Activated CD4-positive, alpha-beta T cell treated with anti-CD3 and anti-CD28 coated beads, Interleukin-2, amount 50 U/mL, for 48 hours (primary cell): ENCODE measurements at places on chromosomes 2 and 18.

DNA sequence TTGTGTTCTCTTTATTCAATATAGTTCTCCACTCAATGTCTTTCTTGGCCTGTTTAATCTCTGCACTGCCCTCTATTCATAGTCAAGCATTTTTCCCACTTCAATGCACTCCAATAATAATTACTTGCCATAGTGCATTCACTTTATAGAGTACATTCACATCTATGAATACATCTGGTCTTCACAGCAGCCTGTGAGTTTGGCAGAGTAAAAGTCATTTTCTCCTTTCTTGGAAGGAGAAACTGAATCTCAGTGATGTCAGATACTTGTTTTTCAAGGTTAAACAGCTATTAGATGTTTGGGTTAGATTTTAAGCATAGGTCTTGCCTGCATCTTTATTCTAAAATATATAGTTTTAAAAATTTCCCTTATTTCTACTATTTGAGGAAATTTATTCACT is 373.2 kb downstream of the TRIB2 start:
- DNase-seq: no peak

DNA sequence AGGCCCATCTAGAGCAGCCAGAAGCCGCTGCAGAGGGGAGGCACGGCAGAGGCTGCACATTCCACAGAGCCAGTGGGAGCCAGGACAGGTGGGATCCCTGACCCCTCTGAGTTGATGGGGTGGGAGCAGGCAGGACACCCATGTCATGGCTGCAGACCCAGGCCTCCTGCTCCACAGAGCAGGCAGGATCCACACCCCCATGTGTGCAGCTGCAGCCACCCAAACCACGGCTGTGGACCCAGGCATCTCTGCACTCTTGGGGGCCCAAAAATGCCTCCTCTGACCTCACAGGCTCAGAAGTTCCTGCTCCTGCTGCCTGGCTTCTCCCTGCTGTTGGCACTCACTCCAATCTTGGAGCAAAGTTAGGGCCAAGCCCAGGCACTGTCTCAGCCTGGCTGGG is 112.3 kb upstream of the TMEM18 start:
- DNase-seq: no peak

DNA sequence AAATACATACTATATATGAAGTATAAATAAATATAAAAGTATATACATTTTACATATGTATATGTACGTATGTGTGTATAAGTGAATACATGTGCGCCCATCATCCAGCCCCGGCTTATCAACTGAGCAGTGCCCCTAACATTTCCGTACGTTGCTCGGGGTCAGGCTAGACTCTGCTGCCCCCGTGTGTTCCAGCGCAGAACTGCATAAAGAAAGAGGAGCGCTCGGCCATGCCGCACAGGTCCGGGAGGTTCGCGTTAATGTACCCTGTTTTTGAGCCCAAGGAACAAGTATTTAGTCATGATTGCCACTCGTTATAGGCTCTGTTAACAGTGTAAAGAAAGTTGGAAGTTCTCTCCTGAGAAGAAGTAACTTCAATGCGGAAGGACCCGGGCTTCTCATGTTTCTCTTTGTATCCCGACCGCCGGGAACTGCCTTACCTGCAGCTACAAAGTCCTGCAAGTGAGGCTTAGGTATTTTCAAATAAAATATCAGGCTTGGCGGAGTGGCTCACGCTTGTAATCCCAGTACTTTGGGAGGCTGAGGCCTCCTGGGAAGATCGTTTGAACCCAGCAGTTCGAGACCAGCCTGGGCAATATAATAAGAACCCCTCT is 55.7 kb downstream of the CD8B2 start:
- DNase-seq: peak; percentile 86

DNA sequence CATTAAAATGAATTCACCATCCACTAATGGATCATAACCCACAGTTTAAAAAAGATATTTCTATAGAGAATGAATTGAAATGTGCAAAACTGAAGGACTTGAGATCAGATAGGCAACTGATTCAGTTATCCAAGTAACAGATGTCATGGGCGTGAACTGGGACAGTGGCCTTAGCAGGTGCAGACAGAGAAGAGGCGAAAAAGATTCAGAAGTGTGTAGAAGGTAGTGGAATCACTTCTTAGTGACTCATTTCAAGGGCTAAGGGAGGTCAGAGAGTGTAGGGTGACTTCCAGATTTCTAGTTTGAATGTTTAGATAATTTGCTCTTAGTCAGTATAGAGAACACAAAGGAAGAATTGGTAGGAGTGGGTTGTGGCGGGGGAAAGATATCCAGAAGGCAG is 79.7 kb downstream of the EHBP1 start:
- DNase-seq: no peak

DNA sequence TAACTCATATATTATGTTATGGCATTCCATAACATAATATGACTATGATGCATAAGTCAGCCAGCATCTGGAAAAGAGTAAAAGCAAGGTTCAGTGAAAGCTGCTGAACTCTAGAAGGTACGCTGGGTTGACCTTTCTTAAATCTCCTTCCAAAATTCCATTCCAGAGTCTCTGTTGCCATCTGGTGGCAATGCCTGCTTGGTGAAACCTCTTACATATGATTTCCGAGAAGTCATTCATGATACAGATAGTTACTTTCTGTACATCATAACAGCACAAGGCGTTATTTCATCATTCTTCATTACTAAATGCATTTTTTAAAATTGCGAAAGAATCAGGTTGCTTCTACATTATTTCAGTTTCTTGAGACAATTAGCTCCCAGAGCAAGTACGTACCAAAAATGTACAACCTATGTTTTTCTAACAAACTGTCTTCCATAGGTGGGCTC is 7.0 kb upstream of the EPG5 start:
- peak; percentile 55 for DNase-seq

DNA sequence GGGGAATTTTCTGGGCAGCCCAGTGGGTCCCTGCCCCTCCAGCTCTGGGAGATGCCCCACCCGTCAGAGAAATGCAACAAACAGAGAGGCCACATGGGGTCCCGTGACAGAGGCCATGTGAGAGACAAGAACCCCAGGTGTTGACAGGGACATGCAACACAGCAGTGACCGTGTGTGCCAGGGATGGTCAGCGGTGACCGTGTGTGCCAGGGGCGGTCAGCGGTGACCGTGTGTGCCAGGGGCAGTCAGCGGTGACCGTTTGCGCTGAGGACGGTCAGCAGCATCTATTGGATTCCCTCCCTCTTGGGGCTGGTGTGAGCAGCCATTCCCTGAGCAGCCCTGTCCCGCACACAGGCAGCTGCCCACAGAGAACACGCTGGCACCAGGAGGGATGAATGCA is 146.6 kb upstream of the OTOS start:
- DNase-seq: no peak

- no peak for DNase-seq
Measured at GRCh38 chr18:500632-501405, at the start of gene COLEC12. Gene COLEC12, minus strand, starts transcription at chr18:500701. Its CDS starts 187 bp downstream, at chr18:500514.

- no peak for DNase-seq
Measured at GRCh38 chr2:207133458-207133819, 32.3 kb downstream of the KLF7 start.

- peak; percentile 68 for DNase-seq
Measured at GRCh38 chr2:85750587-85751575, 2.9 kb upstream of the ATOH8 start.

DNA sequence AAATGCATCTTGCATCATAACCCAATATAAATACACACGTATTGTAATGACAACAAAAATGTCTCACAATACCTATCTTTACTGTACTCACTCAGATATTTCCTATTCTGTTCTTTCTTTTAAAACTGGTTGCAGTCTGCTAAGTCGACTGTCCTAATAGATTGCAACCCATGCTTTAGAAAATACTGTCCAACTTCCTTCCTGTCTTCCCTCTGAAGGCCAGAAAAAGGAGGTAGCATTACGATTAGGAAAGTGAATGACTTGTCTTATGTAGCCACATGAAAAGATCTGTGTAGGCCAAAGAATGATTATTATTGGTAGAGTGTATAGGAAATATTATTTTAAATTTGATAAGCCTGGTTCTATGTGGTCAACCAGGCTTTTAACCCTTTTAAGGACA is 134.1 kb downstream of the FAM210A start:
- DNase-seq: no peak

DNA sequence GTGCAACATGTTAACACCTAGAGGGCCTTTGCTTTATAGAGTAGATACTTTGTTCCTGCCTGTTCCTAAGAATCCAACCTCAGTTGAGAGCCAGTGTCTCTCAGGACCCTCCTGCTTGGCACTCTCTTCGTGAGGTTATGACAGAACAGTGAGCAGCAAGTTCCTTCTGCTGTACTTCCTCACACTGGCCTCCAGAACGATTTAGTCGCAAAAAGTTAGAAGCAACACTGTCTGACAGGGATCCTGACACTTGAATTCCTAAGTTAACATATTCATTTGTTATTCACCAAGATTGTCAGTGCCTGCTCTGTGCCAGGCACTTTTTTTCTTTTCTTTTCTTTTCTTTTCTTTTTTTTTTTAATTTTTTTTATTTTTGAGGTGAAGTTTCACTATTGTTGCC is 57.0 kb upstream of the ITM2C start:
- DNase-seq: no peak
